NCI-H1048 (cell line): ENCODE measurements at places on chromosomes 1 and 21.

DNA sequence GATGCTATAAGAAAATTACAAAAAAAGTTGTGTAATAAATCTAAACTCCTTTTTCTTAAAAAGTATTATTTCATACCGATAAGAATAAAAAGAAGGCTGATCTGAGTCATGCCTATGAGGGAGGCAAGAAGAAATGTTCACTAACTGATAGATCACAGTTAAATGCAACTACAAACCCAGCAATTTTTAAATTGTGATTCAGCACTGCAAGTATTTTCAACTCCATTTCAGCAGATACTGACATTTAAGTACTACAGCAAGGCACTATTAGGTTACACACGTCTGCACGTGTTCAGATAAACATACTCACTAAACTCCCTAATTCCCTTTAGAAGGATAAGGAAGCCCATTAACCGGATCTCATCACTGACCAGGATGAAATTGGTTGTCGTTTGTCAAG is 213.3 kb upstream of the ZRANB2 start:
- DNase-seq = no peak

DNA sequence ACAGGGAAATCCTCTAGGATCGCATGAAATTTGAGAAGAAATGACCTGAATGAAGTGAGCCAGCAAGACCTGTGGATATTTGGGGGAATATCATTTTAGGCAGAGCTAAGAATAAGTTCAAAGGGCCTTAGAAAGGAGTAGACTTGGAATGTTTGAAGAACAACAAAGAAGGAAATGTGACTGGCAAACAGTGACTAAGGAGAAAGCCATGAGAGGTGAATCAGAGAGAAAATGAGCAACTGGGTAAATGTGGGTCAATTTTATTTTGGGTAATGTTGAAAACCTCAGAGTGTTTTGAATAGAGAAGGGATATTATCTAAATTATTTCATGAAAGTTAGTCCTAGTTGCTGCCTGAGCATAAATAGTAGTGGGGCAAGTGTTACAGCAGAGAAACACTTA is 672.8 kb downstream of the LMO4 start:
- DNase-seq = no peak

DNA sequence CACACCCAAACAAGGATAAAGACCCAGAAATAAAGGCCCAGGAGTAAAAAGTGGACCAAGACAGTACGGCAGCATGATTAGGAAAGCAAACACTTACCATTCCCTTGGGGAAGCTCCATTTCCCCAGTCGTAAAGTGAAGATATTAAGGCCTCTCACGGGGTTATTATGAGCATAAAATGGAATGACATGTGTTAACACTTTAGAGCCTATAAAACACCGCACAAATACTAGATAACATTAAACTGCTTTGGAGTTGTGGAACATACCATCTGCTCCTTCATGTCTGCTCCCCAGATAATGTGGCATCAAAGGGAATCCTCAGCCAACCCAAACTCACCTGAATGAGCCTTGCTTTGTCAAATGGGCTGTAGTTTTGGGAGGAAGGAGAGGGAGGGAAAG is 8.9 kb upstream of the ITLN2 start:
- no peak for DNase-seq

- DNase-seq = no peak
Measured at GRCh38 chr21:37149411-37149810, 76.4 kb downstream of the TTC3 start.

GRCh38 chr1:246599315-246599714 is 33.1 kb downstream of the CNST start:
- no peak for DNase-seq

- no peak for DNase-seq
Measured at GRCh38 chr1:74505928-74506710, 6.3 kb downstream of the LRRC53 start.

- no peak for DNase-seq
Measured at GRCh38 chr1:221575605-221576004, 166.3 kb downstream of the DUSP10 start.

DNA sequence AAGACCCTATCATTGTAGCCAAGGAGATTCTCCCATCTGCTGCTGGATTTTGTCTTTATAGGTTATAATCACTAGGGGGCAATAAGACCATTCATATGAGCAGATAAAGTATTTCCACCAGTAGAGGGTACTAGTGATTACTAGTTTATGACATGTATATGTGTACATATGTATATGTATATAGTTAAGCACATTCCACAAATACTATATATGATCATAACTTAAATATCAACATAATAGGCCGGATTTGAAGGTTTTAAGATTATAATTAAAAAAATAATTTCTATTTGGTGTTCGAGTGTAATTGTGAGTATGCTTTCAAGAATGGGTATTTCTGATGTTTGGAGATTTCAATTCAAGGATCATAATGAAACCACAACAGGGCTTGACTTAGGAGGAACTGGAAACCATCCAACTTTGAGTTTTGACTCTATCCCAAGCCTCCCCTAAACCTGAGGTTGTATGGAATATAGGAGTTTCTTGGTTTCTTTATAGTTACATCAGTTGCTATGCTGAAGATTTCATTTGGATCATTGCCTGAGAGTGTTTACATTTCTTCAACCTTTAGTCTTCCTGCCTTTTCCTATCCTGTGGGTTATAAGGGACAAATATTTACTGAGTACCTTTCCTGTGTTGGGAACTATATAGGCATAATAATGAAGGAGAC is 16.9 kb downstream of the TCEANC2 start:
- DNase-seq = no peak

- DNase-seq = no peak
Measured at GRCh38 chr1:230365723-230366307, 60.3 kb downstream of the PGBD5 start.

DNA sequence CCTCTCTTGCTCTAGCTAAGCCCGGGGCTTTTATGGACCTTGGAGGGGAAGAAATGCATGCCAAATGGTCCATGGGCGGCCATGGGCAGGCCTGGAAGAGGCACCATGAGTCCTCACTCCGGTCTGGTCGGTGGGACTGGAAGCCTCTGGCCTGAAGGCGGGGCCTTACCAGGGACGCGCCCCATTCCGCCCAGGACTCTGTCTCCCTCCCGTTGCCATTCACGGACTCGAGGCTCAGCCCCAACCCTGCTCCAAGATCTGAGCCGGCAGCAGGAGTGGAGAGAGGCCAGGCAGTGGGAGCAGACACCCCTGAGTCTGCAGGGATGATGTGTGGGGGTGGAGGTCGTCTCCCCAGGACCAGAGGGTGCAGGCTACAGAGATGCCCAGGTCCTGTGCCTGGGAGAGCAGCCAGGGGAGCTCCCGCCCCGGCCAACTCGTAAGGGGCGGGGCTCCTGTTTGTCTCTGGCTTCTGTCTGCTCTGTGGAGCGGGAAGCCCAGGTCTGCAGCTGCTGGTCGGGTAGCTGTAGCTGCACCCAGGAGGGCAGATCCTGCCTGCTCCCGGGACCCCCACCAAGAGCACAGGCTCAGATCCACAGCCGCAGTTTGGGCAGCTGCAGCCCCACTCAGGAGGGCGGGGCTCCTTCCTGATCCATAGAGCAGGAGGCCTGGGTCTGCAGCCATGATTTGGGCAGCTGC is 8.3 kb upstream of the KANK4 start:
- no peak for DNase-seq

- no peak for DNase-seq
Measured at GRCh38 chr1:43303471-43304313, 2.9 kb downstream of the TIE1 start.
